Fibroblast of skin of right quadriceps (primary cell): ENCODE measurements at places on chromosomes 1 and 21.

DNA sequence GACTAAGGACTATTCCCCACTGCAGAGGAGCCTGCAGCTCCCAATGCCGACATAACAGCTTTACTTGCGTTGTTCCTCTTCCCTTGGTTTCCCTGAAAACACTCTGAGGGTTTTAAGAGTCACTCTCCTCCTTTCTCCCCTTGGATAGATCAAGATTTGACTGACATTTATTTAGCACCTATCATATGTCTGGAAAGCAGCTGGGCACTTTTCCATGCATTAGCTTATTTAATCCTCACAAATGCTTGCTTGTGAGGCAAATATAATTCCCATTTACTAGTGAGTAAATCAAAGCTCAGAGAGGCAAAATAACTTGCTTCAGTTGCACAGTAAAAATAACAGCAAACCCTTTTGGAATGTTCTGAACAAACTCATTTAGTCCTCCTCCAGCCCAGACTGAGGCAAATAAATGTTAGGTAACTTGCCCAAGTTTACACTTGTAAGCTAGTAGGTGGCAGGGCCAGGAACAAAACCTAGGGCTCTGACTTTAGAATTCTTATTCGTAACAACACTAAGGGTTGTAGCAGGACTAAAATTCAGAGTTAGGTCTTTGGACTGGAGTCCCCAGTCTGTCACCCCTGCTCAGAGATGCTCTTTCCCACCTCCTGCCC lies 81.4 kb downstream of the KCND3 start:
- DNase-seq, result no peak

DNA sequence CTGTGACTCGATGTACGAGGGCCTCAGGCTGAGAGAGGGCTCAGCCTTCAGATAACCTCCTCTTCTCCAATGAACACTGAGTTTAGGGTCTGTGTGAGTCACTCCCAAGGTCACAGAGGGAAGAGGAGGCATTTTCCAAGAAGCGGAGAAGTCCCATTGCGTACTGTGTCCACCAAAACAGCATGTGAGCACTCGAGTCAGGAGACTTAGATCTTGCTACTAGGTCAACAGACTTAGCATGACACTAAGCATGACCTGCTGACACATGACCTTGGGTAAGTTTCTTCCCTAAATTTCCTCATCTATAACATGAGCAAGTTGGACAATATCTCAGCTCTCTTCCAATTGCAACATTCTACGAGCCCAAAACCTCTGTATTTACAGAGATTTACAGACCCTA lies 68.0 kb downstream of the PLPP3 start:
- no peak for DNase-seq

- no peak for DNase-seq
Measured at GRCh38 chr1:2502210-2502609, 24.2 kb downstream of the PANK4 start.

DNA sequence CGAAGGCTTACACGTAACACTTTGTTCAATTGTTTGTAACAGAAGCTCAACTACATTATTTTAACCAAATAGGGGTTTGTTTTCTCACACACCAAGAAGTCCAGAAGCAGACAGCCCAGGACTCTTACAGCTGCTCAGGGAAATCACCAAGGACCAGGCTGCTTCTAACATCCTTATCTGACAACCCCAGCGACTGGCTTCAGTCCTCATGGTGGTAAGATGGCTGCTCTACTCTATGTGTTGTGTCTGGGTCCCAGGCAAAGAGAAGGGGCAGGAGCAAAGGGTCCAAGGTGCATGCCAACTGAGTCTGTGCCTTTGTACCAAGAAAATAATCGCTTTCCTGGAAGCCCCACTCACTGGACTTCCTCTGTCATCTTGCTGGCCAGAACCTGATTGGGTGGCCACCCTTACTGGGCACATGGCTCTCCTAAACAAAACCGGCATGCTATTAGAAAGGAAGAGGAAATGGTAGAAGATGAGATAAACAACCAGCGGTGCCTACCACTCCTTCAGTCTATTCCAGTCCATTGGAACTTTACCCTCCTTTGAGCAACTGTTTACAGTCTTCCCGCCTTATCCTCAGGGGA lies 34.1 kb upstream of the LRRC8D start:
- DNase-seq, result no peak

DNA sequence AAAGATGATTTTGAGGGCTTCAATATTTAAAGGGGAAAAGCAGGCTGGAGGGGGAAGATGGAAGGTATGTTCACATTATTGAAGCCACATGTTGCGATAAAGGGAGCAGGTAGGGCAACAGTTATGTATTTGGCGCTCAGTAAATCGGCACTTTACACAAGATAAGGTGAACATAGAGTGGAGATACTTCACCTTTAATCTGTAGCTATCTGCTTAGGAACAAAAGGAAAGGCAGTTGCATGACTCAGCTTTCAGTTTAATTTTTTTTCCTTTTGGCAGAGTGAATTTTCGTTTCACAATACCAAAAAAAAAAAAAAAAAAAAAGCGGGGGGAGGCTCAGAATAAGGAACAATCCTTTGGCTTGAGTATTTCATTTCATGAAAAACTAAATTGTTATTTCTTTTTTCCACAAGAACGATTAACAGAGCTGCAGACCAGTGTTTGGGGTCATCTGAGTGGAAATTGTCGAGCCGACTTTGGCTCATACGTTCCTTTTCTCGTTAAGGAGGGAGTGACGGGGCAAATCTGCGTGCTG lies 1.1 kb upstream of the COQ8A start:
- DNase-seq, result peak; percentile 47

- peak; percentile 29 for DNase-seq
Measured at GRCh38 chr1:153919876-153920852, 2.6 kb downstream of the GATAD2B start.

DNA sequence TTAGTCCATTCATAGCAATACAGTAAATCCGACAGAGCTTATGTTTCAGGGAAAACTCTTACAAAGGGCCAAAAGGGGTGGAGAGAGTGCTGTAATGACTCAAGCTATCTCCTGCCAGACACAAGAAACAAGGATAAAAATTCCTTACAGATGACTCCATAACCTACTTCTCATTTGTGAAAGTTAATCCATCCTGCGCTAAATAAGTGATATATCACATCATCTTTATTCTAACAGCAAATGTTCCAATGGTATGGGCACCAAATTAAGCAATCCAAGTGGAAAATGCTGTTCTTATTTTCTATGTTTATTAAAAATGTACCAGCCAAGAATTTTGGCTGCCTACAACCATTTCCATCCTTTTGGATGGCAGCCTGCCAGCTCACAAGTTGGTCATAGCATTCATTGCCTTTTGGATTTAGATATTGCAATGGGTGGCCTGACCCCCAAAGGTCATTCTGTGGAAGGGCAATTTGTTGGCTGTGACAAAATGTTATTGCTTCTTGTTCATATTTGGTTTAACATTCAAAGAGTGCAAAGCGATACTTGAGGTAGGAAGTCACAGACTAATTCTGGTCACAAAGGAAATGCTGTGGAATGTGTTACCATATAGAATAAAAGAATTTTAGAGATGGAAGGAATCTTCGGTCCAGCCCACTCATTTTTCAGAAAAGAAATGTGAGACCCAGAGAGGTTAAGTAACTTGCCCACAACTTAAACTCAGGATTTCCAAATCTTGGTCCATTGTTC lies 2.8 kb upstream of the ENAH start:
- peak; percentile 98 for DNase-seq

- no peak for DNase-seq
Measured at GRCh38 chr1:18284805-18285537, 177.4 kb downstream of the IGSF21 start.

GRCh38 chr1:87077959-87078639 lies 163.7 kb downstream of the HS2ST1 start:
- DNase-seq, result no peak

GRCh38 chr1:65817891-65818290 lies 25.2 kb downstream of the PDE4B start:
- no peak for DNase-seq

- no peak for DNase-seq
Measured at GRCh38 chr1:177432897-177433296, 262.1 kb downstream of the BRINP2 start.

DNA sequence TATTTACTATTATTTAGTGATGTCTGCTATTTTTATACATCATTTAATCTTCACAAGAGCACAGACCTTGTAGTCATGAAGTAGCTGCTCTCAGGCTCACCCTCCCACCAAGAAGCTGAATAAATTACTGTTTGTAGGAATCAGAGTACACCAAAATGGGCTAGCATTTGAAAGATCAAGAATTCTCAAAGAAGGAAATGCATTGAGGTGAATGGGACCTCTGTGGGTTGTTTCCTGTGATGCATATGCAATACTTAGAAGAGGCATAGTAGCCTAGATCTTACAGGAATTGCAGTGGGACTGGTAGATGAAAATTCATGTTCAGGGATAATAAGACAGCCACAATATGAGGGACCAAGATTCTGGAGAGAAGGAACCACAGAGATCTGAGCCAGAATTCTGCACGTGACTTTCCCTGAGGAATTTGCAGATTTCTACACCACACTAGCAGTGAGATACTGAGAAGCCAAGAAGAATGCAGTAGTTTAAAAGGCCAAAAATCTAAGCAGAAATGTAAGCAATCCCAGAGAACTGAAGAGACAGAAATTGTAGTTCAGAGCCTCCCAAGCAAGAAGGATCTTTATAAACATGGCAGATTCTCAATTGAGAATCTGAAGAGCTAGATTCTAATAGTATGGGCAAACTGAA lies 307.0 kb downstream of the ST6GALNAC3 start:
- DNase-seq, result peak; percentile 7

DNA sequence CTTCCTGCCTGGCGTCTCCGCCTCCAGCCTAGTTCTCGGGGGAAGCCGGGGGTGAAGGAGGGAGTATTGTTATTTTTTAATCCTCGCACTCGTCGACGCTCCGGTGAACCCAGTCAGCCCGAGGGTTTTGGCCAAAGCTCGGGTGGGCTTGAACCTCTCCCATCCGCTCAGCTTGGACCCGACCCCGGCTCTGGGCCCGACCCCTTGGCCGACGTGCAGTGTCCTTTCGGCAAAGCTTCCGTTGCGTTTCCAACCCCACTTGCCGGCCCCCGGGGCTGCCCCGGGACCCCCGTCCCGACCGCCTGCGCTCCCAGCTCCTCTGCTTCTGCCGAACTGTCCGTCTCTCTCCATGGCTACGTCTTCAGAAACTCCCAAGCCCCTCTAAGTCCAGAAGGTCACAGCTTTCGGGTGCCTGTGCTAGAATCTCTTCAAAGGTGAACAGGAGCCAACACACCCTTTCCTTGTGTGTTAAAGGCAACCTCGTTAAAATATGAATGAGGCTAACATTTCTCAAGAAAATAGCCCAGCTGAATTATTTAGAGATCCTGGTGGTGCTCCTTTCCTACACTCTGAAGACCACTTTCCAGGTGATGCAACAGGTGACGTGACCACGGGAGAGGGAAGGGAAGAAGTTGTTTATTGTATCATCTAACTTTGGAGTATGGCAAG lies 647 bp downstream of the DESI2 start:
- peak; percentile 21 for DNase-seq

- DNase-seq, result no peak
Measured at GRCh38 chr1:153649137-153649862, 9.2 kb upstream of the SNAPIN start.

GRCh38 chr1:71224741-71225377 lies 144.0 kb upstream of the ZRANB2 start:
- DNase-seq, result no peak

DNA sequence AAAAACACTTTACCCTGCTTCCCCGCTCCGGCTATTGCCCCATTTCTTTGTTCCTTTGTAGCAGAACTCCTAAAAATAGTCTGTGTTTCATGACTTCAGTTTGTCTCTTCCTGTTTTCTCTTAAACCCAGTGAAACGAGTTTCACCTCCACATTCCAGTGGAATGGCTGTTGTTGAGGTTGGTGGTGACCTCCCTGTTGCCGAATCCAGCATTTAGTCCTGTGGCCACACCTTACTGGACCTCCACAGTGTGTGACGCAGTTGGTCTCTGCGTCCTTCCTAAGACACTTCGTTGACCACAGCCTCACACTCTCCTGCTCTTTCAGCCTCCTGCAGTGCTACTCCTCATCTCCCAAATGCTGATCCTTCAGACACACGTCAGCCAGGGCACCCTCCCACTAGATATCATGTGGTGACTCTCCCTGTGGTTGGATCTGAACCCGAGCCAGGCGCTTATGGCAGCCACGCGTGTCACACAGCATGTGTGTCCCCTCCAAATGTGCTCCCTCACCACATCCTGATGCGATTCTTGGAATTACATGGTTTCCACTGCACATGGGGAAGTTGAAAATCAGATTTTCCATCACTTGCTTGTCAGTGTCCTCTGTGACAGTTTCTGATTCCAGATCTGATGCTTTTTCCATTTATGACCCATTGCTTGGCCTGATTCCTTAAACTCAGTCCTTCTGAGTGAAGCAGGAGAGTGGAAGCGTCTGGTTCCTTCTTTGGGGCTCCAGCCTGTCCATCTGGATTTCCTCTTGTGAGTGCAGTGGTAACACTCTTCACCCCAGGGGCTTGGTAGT lies 99.1 kb upstream of the ARTN start:
- DNase-seq, result peak; percentile 75
